ENCODE measurements at places on chromosomes 2 and 18. TPM values are rescaled to one million over a fixed set of nuclear protein-coding genes. Genes with fewer than 3 reads are reported as not detected.

DNA sequence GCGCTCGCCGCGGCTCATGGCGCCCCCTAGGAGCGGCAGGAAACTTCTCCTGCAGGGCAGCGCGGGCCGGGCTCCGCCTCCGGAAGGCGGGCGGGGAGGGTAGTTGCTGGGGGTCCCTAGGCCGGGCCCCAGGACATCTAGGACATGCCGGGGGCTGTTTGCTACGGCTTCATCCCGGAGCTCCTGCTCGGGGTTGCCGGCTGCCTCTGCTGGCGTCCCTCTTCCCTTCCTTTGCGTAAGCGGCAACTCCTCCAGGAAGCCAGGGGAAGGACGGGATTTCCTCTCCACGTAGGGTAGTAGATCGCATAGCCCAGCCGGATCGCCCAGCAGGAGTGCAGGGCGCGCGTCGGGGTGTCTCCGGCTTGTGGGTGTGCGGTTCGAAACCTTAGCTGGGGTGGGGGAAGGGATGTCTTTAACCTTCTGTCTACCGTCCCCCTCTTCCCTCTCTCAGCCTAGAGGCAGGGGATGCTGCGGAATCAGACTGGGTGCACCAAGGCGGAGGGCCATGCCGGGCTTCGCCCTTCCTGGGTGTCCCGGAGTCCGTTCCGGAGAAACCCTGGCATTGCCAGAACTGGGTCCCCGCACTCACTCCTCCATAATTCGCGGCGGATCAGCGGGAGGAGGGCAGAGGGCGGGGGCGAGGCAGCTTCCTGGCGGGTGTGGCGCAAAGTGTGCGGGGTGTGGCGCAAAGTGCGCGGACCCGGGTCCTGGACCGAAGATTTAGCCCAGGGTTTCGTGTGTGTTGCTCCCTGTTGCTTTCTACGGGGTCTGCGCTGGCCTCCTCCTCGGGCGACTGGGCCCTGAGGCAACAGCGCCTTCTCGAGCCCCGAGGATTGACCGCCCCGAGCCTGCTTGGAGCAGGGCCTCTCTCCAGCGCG is 12.2 kb upstream of the SKOR2 start:
- no peak overlapping the region for H3K4me3 ChIP-seq
- no peak for DNase-seq
- peaks cover 59% of the 10 kb centered on the region for H3K27me3 ChIP-seq
- H3K27ac ChIP-seq: no peak overlapping the region

DNA sequence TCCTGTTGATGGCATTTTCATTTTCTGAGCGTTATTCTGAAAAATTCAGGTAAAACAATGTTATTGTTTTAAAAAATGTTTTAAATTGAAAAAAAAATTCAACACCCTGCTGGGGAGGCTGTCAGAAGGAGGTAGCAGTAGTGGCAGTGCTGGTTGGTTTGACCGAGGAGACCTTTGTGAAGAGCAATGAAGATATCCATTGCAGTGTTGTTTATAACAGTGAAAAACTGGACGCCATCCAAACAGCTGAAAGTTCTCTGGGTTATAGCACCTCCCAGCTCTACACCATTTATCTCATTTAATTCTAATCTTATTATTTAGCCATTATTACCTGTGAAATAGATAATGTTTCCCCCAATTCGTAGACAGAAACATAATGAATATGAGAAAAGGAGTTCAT is 12.6 kb upstream of the ITM2C start:
- H3K4me3 ChIP-seq: no peak overlapping the region
- no peaks in the 10 kb centered on the region for H3K27me3 ChIP-seq
- no peak for DNase-seq
- no peaks in the 10 kb centered on the region for H3K36me3 ChIP-seq
- no peak overlapping the region for H3K27ac ChIP-seq

Gene ASIC4
- total RNA-seq: 1.4 TPM

GRCh38 chr2:27379836-27380625 is 503 bp downstream of the ZNF513 start:
- H3K27ac ChIP-seq: peak overlapping the region; percentile 82
- H3K27me3 ChIP-seq: no peaks in the 10 kb centered on the region
- H3K4me3 ChIP-seq: peak overlapping the region; percentile 25
- H3K36me3 ChIP-seq: no peaks in the 10 kb centered on the region
- H3K4me1 ChIP-seq: peaks cover 23% of the 10 kb centered on the region
- peak; percentile 84 for DNase-seq

GRCh38 chr2:109521233-109522062 is 92.3 kb downstream of the SEPTIN10 start:
- no peak overlapping the region for H3K27ac ChIP-seq
- no peaks in the 10 kb centered on the region for H3K27me3 ChIP-seq
- H3K4me1 ChIP-seq: no peaks in the 10 kb centered on the region
- no peak for DNase-seq

GRCh38 chr18:73597832-73598615 is 549.6 kb downstream of the FBXO15 start:
- no peak for DNase-seq
- H3K36me3 ChIP-seq: no peaks in the 10 kb centered on the region
- H3K27ac ChIP-seq: no peak overlapping the region
- no peaks in the 10 kb centered on the region for H3K27me3 ChIP-seq

DNA sequence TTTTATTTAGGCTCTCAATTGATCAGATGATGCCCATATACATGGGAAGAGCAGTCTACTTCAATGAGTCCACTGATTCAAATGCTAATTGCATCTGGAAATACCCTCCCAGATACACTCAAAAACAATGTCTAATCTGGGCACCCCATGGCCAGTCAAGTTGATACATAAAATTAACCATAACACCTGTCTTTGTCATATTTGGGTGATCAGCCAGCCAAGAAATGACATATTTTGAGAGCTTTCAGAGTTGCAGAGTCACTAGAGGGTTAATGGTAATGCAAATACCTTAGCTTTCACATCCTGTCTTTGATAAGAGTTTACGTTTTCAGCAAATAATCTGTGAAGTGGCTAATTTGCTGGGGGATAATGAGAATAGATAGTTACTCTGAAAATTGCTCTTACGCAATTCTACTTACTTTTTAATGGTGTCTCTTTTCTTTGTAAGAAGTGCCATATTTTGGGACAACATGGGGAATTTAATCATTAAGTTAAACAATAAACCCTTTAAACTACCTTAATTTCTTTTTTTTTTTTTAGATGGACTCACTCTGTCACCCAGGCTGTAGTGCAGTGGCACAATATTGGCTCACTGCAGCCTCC is 49.1 kb downstream of the CCDC195 start:
- no peaks in the 10 kb centered on the region for H3K27me3 ChIP-seq
- DNase-seq: no peak
- H3K27ac ChIP-seq: no peak overlapping the region
- no peak overlapping the region for H3K4me3 ChIP-seq
